Ecto neural progenitor cell (in vitro differentiated cells): ENCODE measurements at places on chromosomes 1 and 21.

GRCh38 chr1:1631782-1632420 is at the start of gene MMP23B:
TSS of gene MMP23B (plus strand) at chr1:1632173. CDS start at chr1:1632219, 46 bp downstream.
- DNase-seq, result peak; percentile 69

- no peak for DNase-seq
Observed at GRCh38 chr21:34077888-34078287, 4.5 kb downstream of the MRPS6 start.

DNA sequence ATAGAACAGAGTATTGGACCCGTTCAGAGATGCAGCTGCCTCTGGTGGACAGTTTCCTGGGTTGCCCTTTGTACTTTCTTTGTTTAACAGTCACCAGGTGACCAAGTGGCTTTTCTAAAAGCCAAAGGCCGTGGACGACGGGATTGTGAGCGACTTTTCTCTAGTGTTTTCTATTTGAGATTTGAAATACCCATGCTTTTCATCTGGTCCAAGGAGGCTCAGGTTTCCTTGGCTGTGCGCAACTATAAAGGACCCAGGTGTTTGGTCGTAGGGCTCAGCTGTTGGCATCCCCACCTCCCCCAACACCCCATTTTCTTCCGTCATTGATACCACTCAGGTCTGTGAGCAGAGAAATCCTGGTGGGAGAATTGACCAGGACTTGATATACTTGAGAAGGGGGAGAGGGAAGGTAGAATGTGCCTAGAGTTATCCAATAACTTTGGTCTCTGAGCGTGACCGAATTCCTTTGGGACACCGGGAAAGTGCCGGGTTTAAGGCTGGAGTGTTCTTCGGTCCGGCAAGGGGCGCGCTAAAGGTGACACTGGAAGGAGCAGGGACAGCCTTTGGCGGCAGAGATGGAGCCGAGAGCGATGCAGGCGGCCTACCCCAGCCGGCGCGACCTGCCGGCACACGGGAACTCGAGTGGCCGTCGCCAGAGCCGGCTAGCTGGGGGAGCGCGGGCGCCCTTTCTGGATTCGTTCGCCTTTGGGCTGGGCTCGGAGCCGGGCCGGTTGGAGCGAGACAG is 83.4 kb upstream of the BMP8A start:
- DNase-seq, result no peak

DNA sequence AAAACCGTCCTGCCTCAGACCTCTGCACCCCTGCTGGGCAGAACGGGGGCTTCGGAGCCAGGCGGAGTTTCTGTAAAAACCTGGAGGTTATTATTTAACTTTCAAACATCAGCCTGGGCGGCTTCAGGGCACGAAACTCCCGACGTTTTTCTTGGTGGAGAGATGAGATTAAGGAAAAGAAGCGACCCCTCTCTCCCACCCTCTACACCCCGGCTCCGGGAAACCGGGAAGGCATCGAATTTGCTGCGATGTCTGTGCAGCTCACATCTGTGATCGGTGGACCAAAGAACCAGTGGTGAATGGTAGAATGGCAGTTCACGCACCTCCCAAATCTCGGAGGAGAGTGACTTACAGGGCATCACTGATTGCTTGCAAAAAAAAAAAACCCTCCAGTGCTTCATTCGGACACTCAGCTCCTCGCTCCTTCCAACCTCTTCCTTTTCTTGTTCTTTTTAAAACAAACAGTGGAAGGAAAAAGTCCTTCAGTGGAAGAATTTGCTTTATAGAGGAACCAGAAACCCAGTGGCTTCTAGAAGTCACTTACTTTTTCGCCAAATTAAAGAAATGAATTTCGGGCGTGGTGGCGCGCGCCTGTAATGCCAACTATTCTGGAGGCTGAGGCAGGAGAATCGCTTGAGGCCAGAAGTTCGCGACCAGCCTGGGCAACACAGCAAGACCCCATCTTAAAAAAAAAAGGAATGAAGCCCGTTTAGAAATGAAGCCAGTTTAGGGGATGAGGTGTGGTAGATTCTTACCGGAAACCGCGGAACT is 884 bp downstream of the PHACTR4 start:
- no peak for DNase-seq

- DNase-seq, result no peak
Observed at GRCh38 chr21:41557884-41558283, 49.9 kb upstream of the TMPRSS2 start.

DNA sequence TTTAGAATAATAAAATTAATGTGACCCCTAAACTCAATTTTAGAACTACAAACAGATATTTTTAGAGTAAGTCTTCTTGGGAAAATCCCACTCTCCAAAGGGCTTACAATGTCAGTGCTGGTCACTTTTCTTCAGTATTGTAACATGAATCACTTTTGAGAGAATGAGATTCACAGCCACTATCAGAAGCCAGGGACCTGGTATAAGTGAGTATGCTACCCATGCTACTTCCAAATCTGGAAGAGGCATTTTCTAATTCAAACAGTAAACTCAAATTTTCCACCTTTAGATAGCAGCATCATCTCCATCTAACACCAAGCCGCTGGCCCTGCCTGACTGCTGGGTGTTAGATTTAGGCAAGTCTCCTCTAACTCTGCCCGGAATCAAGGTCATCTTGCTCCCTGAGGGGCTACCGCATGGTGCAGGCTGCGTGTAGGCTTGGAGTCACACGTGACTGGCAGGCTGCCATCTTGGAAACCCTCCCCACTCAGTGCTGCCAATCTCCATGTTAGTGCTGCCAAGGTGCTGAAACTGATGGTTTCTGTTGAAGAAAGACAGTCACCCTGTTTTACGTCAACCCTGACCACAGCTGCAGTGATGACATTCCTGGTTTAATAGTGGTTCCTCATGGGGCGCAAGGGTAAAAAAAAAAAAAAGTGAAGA is 882.9 kb upstream of the B3GALT2 start:
- no peak for DNase-seq

GRCh38 chr1:29436181-29436785 is 200.0 kb downstream of the PTPRU start:
- DNase-seq, result no peak

DNA sequence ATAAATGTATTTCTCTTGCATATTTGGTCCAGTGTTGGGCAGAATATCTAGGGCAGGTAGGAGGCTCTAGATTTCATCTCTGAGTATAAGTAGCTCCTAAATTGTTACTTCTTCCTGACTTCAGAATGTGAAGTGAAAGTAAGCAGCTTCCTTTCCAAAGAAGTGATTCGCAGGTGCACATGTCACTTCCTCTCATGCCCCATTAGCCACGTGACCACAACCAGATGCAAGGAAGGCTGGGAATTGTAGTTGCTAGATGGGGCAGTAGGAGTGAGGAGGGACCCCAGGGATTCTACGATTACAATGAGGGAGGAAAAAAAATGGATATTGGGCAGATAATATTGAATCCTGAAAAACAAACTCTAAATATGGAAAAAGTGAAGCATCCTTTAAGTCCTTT is 113.2 kb upstream of the CYYR1 start:
- DNase-seq, result no peak

- DNase-seq, result no peak
Observed at GRCh38 chr1:241823925-241824324, 24.1 kb upstream of the EXO1 start.

DNA sequence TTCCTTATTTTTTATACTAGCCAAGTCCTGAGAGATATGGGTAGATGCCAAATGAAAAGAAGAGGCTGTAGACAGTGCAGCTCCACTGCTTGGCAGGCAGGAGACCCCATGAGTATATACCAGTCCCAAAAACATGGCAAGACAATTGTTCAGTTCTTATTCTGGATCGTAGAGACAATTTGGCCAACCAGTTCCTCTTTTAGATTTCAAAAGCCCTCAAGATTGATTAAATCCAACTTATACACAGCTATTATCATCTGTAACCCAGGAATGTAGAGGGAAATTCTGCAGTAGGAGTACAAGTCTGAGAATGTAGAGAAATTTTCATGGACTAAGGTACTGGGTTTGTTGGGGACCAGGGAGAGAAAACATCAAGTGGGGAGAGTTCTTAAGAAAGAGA is 50.3 kb downstream of the ATP6V1G3 start:
- DNase-seq, result no peak

GRCh38 chr1:39648496-39648895 is 9.1 kb upstream of the HEYL start:
- DNase-seq, result no peak

DNA sequence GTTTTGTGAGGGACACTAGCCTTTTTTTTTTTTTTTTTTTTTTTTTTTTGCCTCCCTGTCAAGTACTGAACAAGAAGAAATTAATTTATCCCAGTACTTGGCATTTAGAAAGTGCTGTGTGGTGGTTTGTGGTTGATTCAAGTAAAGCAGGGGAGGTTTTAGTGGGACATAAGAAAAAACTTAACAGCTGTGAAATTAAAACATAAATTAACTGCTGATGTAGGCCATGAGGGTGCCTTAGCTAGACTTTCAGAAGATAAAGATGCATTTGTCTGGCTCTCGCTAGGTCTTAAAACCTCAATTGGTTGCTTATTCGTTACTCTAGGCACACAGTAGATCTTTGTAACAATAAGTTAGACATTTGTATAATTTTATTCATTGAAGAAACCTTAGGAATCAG is 52.3 kb downstream of the SPATA46 start:
- no peak for DNase-seq

- no peak for DNase-seq
Observed at GRCh38 chr1:204128464-204128963, 23.3 kb downstream of the ETNK2 start.

GRCh38 chr1:189021577-189021976 is 1456.1 kb downstream of the BRINP3 start:
- DNase-seq, result no peak

DNA sequence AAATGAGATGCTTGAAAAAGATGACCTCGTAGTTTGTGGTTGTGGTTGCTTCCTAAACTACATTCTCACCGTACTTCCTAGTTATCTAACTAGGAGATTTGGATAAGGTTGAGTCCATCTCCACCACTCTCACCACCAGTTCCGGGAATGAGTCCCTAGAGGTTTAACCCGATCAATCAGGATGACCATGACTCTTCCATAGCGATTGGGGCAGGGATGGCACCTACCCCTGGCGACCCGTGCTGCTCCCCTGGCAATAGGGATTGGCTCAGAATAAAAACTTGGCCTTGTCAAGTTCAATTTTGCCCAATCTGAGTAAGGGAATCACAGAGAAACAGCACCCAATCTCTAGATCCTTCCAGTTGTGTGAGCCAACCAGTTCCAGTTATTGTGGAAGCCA is 2.7 kb upstream of the MIS18A start:
- DNase-seq, result no peak

GRCh38 chr1:9881838-9882249 is 28.2 kb downstream of the CTNNBIP1 start:
- DNase-seq, result no peak

GRCh38 chr1:236990052-236990445 is 14.2 kb downstream of the MT1HL1 start:
- DNase-seq, result no peak

GRCh38 chr1:11384170-11384554 is 94.8 kb upstream of the DISP3 start:
- DNase-seq, result no peak

DNA sequence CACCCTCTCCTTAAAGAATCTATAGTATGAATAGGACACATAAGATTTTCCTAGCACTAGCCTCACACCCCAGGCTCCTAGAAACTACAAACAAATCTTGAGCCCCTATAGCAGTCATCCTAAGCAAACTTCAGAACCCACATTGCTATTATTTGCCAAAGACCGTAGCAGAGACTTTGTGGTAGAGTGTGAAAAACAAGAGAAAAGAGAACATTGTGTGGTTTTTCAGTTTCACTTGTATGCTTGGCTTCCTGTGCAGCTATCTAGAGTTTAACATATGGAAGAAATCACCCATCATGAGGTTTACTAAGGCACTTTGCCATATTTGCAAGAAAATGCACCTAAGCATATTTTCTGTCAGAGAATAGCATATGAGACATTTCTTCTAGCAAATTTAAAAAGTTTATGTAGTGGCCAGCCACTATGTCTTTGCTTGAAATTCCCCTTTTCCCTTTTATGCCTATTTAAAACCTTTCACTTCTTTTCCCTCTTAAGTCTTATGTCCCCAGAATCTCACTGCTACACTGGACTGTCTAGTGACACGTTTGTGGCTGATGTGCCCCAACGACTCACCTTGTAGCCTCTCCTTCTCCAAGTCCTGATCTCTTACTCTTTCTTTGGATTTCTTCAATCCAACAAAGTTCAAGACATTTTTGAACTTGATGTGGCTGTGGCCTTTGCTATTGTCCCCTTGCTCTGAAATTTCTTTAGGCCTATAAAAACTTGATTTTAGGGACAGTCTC is 25.6 kb downstream of the CCDC190 start:
- no peak for DNase-seq

- no peak for DNase-seq
Observed at GRCh38 chr1:18336801-18337200, 143.9 kb upstream of the KLHDC7A start.

- DNase-seq, result no peak
Observed at GRCh38 chr1:207825719-207826556, 74.1 kb downstream of the CD46 start.

GRCh38 chr1:19577036-19577435 is 67.1 kb upstream of the NBL1 start:
- no peak for DNase-seq

DNA sequence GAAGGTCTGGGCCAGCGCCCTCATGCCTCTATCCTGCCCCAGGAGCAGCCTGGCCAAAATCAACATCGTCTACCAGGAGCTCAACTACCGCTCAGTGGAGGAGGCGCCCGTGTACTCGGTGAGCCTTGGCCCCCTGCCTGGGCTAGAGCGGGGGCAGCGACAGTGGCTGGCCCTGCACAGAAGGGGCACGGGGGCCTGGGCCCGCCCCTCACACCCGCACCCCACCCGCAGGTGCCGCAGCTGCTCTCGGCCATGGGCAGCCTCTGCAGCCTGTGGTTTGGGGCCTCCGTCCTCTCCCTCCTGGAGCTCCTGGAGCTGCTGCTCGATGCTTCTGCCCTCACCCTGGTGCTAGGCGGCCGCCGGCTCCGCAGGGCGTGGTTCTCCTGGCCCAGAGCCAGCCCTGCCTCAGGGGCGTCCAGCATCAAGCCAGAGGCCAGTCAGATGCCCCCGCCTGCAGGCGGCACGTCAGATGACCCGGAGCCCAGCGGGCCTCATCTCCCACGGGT is 10.8 kb downstream of the SCNN1D start:
- DNase-seq, result no peak

GRCh38 chr21:23729331-23729730 is 1878.0 kb downstream of the MRPL39 start:
- no peak for DNase-seq

- no peak for DNase-seq
Observed at GRCh38 chr1:174005032-174005431, 17.1 kb downstream of the RC3H1 start.

DNA sequence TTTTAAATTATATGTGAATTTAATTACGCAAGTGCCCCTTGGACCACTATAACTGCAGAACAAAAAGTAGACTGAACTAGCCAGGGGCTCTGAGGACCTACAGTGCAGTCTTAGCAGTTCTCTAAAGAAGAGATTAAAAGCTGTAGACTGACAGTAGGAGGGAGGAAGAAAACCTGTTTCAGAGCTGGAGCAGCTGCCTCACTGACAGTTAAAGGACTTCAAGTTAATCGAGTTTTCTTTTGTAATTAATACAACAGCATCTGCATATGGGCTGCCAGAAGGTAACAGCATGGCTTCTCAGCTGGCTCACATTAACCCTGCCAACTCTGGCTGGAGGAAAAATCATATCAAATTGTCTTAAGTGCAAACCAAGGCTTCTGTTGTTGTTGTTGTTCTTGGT is 19.9 kb downstream of the DSTYK start:
- no peak for DNase-seq

GRCh38 chr1:66350001-66350547 is 183.9 kb upstream of the SGIP1 start:
- no peak for DNase-seq
